HCEC 1CT (cell line): ENCODE measurements at places on chromosomes 7 and 10.
A peak's percentile ranks its signal among the peaks of the same experiment; 100 is the strongest.

GRCh38 chr7:96414931-96415292 is 93.0 kb upstream of the SLC25A13 start:
- DNase-seq: peak; percentile 48

DNA sequence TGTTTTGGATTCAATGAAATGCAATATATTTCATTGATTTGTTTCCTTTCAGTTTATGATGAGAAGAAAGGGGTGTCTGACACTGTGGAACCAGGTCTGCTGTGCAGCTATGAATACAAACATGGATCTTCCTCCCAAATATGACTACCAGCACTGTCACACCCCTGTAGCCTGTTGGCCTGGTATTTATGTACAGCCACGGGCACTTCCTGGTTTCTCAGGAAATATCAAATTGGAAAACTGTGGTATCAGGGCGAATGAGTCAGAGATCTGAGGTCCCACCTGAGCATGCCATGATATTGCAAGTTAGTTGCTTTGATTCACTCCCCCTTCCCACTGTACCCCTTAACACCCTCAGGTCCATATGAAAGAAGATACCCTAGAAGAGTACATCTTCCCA is 87.8 kb downstream of the DNMBP start:
- DNase-seq: peak; percentile 48

GRCh38 chr7:123876557-123877256 is 31.7 kb downstream of the HYAL4 start:
- no peak for DNase-seq

GRCh38 chr7:98126311-98127142 is 19.9 kb downstream of the LMTK2 start:
- DNase-seq: no peak

DNA sequence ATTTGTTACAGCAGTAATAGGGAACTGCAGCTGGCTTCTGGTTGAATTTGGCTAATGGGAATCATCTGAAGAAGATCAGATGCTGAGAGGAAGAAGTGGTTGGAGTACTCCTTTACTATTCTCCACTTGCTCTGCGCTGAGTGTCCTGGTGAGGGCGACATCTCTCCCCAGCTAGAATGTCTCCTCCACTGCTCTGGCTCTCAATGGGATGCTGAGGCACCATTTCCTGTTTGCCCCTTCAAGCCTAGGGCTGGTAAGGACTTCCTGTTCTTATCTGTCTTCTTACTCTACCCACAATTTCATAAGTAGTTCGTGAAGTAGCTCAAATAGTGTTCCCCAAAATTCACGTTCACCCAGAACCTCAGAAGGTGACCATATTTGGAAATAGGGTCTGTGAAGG is 43.2 kb upstream of the TES start:
- DNase-seq: no peak

DNA sequence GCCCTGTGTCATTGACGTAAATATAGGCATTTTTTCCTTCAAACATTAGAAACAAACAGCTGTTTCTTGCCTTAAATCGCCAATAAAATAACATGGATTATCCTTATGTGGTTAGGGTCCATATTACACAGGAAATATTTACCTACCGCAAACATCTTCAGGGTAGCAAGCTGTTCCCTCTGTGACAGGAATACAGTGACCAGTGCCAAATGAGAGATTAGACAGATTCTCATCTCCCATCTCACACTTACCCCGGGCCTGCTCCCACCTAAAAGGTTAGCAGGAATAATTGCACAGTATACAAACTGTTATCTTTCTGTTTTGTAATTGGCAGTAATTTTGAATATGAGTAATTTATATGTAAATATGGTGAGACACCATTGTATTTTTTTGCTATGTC is 16.5 kb downstream of the MKI67 start:
- DNase-seq: no peak

DNA sequence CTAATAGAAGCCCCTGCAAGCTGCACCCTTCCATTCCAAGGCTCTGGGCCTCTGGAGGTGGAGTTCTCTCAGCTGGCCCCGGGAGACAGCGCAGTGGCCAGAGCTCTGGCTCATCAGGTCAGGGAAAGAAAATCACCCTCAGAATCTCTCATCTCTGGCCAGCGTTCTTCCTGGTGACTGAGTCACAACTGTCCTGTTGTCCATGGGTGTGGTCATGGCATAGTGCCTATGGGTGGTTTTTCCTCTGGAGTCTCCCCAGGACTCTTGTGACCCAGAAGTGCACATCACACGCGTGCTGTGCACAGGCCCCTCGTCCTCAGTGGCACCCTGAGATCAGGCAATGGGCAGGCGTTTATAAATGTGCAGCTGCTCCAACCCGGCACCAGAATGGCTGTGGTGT is 27.4 kb upstream of the FXYD4 start:
- DNase-seq: no peak

DNA sequence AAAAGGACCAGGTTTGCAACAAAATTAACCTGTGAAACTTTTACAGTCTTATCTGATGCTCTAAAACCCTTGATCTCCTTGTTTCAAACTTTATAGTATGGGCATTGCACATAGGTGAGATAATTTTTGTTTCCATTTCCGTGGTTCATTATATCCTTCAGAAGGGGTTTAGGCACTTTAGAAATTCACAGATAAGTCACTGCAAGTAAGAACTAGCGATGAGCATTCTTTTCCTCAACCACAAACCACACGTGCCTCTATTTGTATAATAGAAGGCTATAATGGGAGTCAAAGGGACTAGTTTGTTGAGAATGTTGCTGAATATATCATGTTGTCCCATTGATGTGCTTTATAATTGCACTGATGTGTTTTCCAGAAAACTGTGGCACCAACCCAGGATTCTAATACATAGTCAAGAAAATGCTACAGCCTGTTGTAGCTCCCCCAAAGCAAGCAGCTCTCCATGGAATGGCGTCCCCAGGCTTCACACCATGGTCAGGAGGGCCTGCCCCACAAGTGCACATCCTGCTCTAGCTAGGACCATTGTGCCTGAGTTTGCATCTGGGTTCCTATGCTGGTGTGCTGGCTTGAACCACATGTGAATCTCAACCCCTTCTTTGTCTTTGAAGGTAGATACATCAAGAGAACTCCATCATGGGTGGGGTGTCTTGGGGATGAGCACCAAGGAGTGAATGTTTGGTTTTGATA is 14.0 kb upstream of the ATXN7L1 start:
- no peak for DNase-seq

DNA sequence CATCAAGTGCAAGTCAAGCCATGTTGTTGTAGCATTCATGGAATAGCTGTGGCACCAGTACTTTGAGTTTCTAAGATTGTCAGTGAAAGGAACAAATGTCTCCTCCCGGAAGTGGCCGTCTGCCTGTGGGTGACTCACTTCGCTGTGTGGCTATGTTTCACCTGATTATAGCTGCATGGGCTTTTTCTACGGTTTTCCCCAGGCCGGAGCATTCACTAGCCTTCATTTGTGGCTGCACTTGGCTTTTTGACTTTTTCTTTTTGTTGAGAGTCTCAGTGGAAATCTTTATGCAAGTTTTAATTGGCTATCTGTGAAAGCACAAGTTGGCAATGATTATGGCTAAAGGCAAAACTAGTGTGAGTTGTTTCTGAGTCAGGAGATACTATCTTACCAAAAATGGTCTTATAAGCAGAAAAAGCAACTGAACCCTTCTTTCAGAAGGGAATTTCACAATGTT is 35.0 kb downstream of the SRI start:
- peak; percentile 62 for DNase-seq

- no peak for DNase-seq
These were observed 251.5 kb downstream of the BICC1 start for GRCh38 chr10:58764087-58764747.

DNA sequence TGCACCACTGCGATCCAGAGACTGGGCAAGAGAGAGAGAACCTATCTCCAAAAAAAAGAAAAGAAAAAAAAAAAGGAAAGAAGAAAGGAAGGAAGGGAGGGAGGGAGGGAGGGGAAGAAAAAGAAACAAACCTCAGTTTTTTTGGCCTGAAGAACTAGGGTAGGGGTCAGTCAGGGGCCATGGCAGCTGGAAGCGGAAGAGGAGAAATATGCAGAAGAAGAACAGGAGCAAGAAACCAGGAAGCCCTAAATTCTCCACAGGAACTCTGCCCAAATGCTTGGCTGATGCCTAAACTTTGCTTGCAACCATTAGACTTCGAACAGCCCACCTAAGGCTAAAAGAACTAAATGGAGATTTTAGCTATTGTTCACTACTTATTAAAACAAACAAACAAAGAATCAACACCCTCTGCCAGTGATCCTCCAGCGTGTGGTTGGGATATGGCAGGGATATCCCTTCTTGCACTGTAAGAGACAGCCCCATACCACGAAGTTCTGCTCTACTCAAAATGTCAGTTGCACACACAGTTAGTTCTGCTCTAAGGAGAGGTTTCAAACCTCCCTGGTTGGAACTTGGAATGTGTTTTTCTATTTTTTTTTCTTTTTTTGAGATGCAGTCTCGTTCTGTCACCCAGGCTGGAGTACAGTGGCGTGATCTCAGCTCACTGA is 139.5 kb downstream of the FAM107B start:
- no peak for DNase-seq

GRCh38 chr10:34739915-34740314 is 75.2 kb downstream of the PARD3 start:
- peak; percentile 70 for DNase-seq

DNA sequence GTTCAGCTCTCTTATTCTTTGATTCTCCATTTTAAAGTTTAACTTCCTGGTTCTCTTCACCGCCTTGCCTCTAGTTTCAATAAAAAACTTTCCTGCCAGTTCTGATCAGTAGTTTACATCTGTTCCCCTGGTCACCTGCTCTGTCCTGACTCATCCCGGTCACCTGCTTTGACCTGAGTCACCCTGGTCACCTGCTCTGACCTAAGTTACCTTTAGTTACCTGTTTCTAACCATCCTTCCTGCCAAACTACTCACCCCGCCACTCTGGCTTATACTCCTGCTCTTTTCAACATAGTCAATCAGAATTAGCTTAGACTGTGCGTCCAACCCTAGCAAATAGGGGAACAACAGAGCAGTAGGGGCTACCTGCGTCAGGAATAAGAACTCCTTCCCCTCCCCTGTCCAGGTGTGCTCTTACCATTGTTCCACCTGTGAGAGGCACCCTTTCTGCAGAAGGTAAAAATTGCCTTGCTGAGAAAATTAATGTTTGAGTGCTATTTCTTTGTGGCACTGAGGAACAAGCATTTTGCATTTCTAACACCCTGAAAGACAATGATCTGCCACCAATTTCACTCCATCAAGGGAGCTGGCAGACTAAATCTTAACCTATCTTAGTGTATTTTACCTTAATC is 263.6 kb downstream of the DOCK4 start:
- DNase-seq: no peak

- no peak for DNase-seq
These were observed 205.8 kb downstream of the CCSER2 start for GRCh38 chr10:84534168-84534567.

GRCh38 chr10:30589441-30589840 is 40.1 kb downstream of the LYZL2 start:
- no peak for DNase-seq

DNA sequence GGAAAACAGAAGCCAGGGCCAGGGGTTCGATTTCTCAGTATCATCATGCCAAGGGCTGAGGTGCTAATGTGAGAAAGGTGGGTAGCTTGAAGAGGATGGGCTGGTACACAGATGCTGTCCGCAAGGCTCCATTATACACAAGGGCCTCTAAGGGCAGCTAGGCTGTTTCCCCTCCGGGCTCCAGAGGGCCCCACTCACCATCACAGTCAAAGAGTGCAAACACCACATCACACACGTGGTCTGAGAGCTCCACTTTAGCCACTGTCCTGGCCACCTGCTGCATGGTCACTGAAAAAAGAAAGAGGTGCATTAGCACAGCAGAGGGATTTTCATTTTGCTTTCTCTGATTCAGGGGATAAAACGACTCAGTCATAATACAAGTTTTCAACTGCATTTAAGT is 20.9 kb upstream of the DNAJB12 start:
- DNase-seq: peak; percentile 6

DNA sequence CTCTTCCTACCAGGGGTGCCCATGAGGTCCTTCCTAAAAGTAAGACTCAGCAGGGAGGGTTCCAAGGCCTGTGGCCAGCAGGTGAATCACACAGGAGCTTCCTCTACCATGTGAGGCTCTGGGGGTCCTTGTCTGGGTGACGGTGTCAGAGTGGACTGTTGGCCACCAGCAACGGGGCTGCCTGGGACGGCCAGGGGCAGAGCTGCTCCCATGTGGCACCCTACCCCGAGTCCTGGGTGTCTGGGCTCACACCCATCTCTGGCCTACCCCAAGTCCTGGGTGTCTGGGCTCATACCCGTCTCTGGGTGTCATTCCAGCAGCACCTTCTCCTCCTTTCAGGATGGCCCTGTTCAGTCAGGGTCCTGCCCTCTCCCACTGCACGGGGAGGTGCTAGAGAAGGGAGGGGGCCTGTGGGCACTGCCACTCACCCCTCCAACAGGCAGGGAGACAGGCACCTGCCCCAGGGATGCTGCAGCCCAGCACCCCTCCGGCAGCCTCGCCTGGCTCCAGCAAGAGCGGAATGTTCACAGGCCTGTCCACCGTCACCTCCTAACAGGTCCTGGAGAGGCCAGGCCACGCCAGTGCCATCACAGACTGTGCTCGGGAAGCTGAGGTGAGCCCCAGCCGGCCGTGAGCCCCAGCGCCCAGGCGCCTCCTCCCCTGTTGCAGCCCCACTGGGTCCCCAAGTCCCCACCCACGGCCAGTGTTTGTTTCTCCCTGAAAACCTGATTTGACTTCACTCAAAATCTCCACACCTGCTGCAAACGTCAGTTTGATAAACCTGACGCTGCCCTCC is 143.7 kb downstream of the PTPRN2 start:
- DNase-seq: no peak

- no peak for DNase-seq
These were observed 18.8 kb upstream of the SH2D4B start for GRCh38 chr10:80518807-80519360.

- peak; percentile 67 for DNase-seq
These were observed 267.8 kb downstream of the PARD3 start for GRCh38 chr10:34547291-34547690.

DNA sequence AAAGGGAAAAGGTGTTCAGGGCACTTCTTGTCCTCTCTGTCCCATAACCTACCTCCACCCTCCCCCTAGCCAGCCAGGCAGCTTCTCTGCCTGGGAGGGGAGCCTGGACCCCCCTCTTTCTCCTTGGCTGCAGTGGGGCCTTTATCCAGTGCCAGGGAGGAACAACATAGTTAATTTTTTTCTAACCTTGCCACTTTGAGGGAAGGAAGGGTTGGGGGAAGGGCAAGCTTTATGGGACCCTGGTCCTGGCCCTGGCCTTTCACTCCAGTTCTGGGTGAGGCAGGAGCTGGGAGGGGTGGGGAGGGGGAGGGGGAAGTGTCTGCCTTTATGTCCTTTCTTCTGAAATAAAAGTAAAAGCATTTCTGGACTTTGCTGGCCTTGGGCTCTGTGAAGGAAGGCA is 4.5 kb downstream of the VGF start:
- DNase-seq: no peak

DNA sequence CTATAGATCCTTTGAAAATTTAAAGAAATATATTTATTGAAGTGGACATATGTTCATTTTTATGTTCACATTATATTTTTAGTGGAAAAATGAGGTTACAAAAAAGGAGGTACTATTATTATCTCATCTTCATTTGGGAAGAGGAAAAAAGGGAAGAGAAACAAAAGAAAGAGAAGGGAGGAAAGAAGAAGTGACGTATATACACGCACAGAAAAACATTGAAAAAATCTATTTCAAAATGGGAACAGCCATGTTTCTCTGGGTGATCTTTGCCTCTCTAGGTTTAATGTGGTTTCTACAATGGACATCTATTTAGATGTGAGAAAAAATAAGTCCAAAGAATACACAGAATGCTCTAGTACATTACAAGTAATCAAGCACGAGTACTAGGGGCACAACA is 14.8 kb downstream of the ANK3 start:
- DNase-seq: no peak

- DNase-seq: no peak
These were observed 221.8 kb downstream of the HPSE2 start for GRCh38 chr10:99013885-99014284.
